Substantia nigra (tissue), 51 donors: ENCODE measurements at places on chromosomes 3 and 15.

- no peak for DNase-seq
These were observed 247.3 kb upstream of the NSMCE3 start for GRCh38 chr15:29516929-29517328.

- no peak for DNase-seq
These were observed 57.8 kb downstream of the DTWD1 start for GRCh38 chr15:49678655-49679054.

- no peak for DNase-seq
These were observed 35.2 kb downstream of the LRIG1 start for GRCh38 chr3:66465587-66465986.

- no peak for DNase-seq
These were observed 73.1 kb downstream of the RAB11A start for GRCh38 chr15:65942436-65942835.

DNA sequence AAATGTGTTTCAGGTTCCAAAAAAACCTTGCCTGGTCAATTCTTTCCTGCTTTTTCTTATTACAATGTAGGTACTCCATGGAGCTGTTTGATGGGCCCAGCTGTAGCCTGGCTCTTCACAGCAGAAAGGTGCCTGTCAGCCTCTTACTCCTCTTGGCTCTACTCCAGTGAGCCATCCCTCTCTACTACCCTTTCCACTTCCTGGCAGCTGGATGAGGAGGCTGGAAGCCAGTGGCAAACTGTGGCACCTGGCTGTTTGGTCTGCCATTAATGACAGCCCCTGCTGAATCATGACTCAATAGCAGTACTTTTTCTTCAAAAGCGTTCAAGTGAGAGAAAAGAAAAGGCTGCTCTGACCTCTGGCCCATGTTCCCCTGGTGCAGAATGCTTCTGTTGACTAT lies 618.1 kb downstream of the PYDC2 start:
- no peak for DNase-seq

DNA sequence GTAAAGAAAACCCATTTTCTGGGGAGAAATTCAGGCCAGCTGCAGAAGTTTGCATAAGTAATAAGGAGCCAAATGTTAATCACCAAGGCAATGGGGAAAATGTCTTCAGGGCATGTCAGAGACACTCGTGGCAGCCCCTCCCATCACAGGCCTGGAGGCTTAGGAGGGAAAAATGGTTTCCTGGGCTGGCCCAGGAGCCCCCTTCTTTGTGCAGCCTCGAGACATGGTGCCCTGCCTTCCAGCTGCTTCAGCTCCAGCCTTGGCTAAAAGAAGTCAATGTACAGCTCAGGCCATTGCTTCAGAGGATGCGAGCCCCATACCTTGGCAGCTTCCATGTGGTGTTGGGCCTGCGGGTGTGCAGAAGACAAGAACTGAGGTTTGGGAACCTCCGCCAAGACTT lies 20.6 kb upstream of the TRIM59 start:
- no peak for DNase-seq

DNA sequence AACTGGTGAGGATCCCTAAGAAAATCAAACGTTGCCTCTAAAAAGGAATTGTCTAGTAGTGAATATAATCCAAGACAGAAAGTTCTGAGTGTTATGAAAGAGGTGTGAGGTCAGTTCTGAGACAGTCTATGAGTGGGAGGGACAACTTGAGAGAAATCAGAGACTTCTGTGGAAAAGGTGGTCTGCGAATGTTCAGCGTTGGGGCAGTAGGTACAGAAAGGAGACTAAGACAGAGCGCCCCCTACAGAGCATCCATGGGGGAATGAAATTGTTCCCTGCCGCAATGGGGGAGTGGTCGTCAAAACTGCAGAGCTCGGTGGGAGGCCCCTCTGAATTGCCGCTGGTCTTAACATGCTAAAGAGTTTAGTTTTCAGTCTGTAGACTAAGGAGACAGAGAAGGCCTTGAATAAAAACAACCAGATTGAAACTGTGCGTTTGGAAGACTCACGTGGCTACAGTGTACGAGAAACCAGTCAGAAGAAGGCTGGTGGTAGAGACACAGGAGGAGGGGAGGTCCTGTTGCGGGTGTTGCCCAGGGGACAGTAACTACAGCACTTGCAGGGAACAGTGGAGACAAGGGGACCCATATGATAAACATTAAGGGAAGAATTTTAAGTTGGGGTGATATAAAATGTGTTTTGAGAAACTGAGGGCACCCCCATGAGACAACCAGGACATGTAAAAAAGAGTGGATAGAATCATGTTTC lies 6.9 kb downstream of the TNIK start:
- DNase-seq: peak; percentile 2

GRCh38 chr15:59171067-59171397 lies 35.6 kb upstream of the LDHAL6B start:
- DNase-seq: no peak

DNA sequence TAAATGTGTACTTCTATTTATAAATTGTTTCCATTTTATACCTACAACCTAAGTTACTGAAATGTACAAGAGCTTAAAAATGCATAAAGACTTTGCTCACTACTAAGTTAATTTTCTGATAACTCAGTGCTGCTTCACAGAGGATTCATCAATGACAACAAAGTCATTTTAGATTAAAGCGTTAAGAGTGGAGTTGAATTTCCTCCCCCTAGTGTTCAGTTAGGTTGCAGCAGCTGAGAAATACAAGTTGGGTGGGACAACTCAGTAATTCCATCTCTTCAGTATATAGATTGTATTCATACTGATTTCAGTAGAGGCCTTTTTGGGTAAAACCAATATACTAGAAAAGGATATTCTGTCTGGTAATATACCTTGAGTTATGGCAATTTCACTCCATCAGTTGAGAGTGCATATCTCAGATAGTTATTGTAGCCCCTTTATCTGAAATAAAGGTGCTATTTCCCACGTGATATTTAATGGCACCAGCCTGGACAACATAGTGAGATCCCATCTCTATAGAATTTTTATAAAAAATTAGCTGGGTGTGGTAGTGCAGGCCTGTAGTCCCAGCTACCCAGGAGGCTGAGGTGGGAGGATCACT lies 6.9 kb upstream of the RPL35A start:
- DNase-seq: no peak

- DNase-seq: no peak
These were observed 45.0 kb downstream of the SENP2 start for GRCh38 chr3:185631108-185631507.

- DNase-seq: no peak
These were observed 21.7 kb upstream of the ARID3B start for GRCh38 chr15:74519311-74519710.

DNA sequence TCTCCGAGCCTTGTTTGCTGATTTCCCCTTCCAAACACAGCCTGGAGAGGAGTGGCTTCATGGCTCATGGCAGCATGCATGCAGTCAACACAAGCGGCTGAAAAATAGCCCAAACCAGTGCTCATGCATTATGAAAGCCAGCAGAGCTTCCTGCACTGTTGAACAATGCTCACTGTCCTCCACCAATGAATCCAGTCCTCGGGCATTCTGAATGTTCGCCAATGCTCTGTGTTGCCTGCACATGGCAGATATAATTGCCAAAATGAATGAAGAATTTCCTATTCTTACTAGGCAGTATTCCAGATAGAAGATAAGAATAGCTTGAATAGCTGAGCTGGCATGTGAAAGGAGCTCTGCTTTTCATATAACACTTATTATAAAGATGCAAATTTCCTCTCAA lies 252.7 kb downstream of the ROBO1 start:
- peak; percentile 10 for DNase-seq

GRCh38 chr3:53642211-53642610 lies 147.8 kb downstream of the CACNA1D start:
- no peak for DNase-seq

GRCh38 chr15:72116731-72117485 lies 1.0 kb downstream of the MYO9A start:
- peak; percentile 48 for DNase-seq

- DNase-seq: no peak
These were observed 40.1 kb upstream of the MTMR10 start for GRCh38 chr15:31031471-31032067.
